ENCODE measurements at places on chromosomes 2 and 18.

- no peak for DNase-seq
These were observed 51.5 kb downstream of the SETBP1 start for GRCh38 chr18:44732238-44732563.

GRCh38 chr2:127577973-127578372, 42.5 kb downstream of the MYO7B start:
- DNase-seq, result no peak

- no peak for DNase-seq
These were observed 48.0 kb downstream of the AP1S3 start for GRCh38 chr2:223789423-223789822.

DNA sequence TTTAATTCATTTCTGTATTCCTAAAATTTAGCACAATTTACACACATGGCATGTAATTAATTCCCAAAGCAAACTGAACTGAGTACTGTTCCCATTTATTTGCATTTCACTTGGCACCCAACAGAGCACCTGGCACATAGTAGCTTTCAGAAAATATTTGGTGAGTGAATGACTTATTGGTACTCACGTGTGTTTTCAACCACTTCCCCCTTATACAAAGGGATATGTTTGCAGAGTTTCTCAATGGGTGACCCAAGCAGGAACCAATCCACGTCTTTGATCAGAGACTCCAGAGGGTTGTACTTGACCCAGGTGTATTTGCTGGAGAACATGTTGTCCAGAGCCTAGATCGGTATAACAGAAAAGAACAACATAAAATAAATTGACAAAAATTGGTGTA, 6.6 kb downstream of the GKN2 start:
- no peak for DNase-seq
